ENCODE measurements at places on chromosomes 13 and 19.

GRCh38 chr19:51097166-51097738, 11.0 kb downstream of the CTU1 start:
- peak; percentile 55 for DNase-seq

DNA sequence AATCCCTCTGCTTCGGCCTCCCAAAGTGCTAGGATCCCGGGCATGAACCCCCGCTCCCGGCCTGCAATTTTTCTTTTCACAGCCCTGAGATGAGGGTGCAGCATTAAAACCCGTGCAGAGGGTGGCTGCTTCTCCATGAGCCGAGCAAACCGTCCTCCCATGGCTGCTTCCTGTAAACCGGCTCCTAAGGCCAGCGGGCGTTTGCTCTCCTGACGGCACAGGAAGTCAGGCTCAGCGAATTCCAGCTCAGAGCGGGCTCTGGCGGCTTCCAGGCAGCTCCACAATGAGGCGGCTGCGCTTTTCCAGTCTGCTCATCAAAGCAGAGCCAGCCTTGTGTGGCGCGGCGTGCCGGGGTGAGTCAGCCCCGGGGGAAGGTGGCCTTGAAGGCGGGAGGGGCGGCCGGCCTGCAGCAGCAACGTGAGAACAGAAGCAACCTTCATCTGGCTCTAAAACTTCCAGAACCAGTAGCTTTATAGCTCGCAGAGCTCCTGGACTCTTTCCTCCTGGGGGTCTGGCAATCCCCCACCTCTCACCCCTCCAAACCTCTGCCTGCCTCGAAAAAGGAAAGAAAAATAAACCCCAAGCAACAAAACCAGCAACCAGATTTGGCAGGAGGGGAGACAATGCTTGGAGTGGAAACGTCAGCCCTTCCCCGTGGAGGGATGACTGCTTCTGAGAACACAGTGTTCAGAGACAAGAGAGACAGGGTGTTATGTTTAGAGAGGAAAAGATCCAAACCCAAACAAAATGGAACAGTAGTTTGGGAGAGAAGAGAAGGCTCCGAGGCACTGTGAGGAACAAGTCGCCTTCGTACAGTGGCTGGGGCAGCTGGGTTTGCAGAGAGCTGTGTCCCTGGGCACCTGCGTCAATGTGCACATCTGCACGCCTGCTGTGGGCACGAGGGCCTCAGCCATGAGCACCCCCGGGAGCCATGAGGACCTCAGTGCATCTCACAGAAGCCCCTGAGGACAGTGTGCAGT, 67.8 kb downstream of the GADD45B start:
- peak; percentile 29 for DNase-seq

DNA sequence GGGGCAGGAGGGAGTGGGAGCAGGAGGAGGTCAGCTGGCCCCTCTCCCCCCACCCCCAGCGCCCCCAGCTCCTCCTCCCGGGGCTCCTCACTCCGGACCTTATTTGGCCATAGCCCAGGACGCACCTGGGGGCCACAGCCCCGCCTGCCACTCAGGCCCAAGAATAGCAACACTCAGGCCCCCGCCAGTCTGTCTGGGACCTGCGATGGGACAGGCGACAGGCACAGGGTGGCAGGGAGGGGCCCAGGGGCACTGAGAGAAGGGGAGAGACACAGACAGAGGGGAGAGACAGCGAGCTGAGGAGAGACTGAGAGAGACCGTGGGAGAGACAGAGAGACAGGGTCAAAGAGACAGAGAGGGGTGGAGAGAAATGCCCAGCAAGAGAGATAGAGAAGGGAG, 10.2 kb downstream of the JOSD2 start:
- DNase-seq: no peak

- DNase-seq: no peak
These were observed 50.2 kb upstream of the TPM4 start for GRCh38 chr19:16026131-16026530.

DNA sequence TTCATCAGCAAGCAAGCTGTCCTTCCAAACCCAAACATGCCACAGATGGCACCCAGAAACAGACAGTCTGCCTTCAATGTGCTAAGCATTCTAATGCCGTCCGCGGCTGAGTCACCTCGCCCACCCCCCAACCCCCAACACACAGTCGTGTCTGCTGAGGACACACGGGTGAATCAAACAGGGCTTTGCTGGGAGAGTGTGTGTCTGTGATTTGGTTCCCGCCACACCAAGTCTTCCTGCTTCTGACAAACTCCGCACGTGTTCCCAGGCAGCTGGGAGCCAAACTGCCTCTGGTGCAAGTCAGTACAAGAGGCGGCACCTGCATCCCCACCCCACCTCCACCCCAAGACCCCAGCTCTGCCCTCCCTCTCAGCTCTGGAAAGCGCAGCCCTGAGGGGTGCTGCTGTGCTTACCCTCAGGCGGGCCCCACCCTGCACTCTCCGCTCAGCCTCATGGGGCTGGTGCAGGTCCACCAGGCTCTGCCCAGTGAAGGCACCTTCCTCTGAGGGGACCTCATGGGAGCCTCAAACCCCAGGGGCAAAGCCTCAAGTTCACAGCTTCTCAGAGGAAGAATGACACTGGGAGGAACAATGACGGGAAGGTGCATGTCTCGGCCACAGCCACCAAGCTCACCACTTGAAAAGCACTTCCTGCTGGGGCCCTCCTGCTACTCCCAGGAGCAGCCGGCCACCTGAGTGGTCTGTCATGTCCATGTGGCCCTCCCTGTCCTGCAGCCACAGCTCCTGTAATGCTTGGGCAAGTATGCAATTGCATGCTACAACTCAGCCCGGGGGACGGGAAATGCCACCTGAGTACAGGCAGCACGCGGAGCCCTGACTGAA, 15.0 kb upstream of the SLC35E1 start:
- no peak for DNase-seq

DNA sequence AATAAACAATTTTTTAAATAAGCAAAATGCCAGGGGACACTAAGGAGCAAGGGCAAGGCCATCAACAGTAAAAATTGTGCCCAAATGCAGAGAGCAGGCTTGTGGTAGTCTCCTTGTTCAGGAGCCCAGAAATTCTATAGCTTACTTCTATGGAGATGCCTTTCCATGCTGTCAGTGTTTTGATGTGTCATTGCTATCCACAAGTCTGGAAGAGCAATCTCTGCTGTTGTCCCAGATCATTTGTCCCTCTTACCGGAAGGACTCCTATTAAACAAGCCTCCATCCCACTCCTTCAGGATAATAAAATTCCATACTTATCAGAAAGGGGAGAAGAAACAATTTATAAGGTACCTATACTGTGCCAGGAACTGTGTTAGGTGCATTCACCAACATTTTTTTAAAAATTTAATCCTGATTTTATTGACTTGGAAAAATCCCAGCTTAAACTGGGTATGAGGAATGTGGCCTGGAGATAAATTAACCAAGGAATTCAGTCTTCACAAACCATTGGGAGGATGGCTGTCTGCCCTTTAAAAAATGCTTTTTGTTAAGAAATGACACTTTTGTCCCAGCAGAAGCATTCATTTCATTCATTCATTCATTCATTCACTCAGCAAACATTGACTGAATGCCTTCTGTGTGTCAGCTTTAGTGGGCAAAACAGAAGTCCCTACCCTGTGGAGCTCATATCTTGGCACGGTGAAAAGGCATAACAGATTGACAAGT, 26.8 kb upstream of the CYSLTR2 start:
- DNase-seq: no peak

DNA sequence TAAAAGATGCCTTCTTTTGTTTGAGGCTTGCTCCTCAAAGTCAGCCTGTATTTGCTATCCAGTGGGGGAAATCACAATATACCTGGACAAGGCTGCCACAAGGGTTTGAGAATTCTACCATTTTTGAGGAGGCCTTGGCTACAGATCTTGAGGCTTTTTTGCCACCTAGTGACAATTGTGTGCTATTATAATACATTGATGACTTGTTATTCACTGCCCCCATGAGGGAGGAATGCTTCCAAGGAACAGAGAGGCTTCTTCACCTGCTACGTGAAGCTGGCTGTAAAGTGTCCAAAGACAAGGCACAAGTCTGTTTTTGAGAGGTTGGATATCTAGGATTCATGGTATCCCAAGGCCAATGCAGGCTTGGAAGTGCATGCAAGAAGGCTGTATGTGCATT, 72.5 kb downstream of the ZNF708 start:
- DNase-seq: no peak

- no peak for DNase-seq
These were observed 4.5 kb downstream of the LILRB3 start for GRCh38 chr19:54218259-54218658.

GRCh38 chr19:35130761-35131720, 3.8 kb downstream of the LGI4 start:
- no peak for DNase-seq

DNA sequence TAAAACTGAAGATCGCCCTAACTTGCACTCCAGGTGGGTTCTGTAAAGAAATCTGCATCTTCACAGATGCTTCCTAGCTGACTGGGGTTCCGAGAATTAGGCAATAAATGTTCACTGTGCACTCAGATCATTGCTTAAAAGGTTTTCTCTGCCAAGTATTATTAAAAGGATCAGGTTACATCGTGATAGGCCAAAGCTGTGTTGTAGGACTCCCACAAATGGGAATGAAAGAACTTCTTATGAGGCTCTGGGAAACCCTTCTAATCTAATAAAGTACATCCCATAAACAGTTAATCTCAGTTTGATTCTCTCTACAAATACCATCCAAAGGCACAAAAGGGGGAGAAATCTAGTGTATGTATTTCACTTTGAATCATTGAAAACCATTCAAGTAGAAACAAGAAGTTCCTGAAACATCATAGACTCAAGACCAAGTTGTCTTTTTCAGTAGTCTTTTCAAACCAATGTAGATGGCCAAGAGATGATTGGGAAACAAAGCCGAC, 7.1 kb upstream of the POU4F1 start:
- DNase-seq: no peak

DNA sequence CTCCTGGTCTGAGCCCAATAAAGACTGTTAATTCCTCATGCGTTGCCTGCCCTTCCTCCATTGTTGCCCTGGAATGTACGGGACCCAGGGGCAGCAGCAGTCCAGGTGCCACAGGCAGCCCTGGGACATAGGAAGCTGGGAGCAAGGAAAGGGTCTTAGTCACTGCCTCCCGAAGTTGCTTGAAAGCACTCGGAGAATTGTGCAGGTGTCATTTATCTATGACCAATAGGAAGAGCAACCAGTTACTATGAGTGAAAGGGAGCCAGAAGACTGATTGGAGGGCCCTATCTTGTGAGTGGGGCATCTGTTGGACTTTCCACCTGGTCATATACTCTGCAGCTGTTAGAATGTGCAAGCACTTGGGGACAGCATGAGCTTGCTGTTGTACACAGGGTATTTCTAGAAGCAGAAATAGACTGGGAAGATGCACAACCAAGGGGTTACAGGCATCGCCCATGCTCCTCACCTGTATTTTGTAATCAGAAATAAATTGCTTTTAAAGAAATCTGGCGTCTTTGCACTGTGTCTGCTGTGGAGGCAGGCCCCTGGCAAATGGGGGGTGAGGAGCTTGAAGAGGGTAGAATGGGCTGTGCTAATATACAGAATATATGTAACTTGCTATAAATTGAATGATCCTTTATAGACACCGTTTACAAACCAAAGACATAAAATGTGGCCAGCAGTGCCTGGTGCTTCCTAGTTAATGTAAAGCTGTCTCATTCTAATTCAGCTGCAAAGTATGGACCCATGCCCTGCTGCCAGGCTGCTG, 4.2 kb upstream of the RPS11 start:
- DNase-seq: no peak

- no peak for DNase-seq
These were observed 1.0 kb downstream of the SCN1B start for GRCh38 chr19:35031072-35031881.

DNA sequence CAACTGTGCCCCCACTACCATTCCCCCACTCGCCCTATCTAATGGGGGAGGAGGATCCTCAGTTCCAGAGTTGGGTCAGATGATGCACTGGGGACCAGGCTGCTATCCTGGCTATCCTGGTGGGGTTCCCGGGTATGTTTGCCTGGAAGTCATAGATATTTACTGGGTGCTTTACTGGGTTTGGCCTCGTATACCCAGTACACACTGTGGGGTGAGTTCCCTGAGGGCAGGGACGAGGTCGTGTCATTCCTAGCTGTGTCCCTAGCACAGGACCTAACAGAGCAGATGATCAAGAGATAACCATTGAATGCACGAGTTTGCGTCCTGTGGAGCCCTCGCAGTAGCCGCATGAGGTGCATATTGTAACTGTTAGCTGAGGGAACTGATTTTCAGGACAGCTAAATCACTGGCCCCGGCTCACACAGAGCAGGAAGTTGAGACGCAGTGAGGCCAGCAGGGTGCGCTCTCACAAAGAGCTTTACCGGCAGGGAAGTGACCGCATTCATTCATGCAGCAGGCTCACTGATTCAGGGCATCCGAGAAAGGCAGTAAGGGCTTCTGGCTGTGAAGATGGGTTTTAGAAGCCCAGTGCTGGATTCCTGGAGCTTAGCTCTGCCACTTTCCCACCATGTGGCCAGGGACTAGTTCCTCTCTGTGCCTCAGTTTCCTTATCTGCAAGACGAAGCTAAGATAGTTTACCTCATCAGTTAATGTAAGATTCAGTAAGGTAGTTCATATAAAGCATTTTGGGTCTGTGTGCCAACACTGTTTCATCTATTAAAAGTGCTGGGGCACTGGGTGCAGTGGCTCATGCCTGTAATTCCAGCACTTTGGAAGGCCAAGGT, 6.0 kb downstream of the RUVBL2 start:
- no peak for DNase-seq

GRCh38 chr13:111492341-111492950, 172.0 kb downstream of the TEX29 start:
- no peak for DNase-seq

DNA sequence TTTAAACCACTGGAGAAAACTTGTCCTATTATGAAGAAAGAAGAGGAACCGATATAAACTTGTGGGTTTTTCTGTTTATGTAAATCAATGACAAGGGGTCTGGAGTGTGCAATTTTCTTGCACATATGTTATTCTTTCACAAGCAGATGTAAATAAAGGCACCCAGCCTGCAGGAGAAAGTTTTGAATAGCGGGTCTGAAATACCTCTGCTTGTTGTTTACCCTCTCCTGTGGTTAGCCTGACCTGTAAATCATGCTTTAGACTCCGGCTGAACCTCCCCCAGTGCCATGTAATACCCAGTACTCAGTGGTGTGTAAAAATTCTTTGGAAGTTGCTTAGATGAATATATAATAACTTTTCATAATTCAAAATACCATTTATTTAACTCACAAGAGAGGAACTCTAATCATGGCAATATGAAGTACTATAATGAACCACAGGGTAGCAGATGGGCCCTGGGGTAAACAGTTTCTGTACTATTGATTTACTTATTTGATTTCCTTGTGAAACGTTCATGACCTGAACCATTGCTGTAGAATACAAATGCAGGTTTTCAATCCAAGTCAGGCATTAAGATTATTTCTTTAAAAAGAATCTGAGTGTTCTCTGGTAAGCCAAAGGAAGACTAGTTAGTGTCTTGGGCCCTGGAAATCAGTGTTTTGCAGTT, 245.1 kb downstream of the LMO7 start:
- DNase-seq: no peak

Measured in stimulated activated CD8-positive, alpha-beta memory T cell treated with anti-CD3 and anti-CD28 coated beads, Interleukin-4, amount 100 ng/mL, for 1 hour (primary cell).